ENCODE measurements at places on chromosomes 4 and X. TPM values are rescaled to one million over a fixed set of nuclear protein-coding genes. Genes with fewer than 3 reads are reported as not detected.

GRCh38 chr4:187413564-187414358 lies 581.8 kb upstream of the ZFP42 start:
- no peak for DNase-seq

- DNase-seq: no peak
Observed at GRCh38 chrX:126165721-126166461, at the start of gene DCAF12L2. DCAF12L2 (minus strand) TSS chrX:126166289; CDS start chrX:126165924, 365 bp downstream.

Gene SHROOM2
- total RNA-seq: 9.6 TPM

- no peak for DNase-seq
Observed at GRCh38 chr4:122668241-122668640, 47.4 kb upstream of the IL21 start.

Gene EFHC2
- total RNA-seq: 0.17 TPM

DNA sequence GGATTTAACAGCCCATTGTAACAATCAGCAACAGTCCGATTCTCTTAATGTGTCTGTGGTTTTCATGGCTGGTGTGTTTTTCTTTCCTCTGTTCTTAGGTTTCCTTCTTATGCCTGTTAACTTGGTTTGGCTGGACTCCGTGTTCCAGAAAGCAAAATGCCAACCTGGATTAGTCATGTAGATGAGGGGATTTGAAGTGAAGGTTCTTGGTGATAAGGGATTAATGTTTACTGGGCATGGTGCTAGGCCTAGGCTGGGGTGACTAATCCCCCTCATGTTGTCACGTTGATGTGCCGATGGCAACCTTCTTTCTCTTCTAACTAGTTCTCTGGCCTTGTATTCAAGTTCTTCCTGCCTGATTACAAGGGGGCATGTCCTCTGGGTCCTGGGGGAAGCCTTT lies 85.9 kb downstream of the REPS2 start:
- no peak for DNase-seq

Gene DUX4
- not detected for total RNA-seq

DNA sequence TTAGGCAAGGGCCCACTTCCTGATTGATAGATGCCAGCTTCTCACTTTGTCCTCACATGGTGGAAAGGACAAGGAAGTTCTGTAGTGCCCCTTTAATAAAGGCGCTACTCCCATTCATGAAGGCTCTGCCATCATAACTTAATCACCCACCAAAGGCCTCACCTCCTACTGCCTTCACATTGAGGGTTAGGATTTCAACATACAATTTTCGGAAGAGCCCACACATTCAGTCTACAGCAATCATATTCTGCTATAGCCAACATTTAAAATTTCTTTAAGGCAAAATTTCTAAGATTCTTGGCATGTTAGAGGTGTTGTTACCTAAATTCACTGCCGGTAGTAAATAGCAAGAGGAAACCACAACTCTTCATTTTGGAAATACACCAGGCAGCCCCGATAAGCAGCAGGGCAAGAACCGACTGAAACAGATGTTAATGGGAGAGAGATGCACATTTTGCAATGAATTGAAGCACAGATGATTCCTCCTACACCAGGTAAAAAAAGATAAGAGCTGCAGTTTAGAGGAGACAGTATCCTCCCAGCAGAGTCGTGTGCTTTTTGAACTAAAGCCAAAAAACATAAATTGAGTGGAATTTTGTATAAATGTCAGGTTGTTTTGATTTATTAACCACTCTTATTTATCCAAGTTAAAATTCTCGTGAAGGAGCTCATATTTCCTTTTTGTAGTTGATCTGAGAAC lies 594.9 kb downstream of the KCTD8 start:
- no peak for DNase-seq

Gene GABRG1
- total RNA-seq: not detected

- DNase-seq: no peak
Observed at GRCh38 chr4:7722766-7723387, 216.8 kb downstream of the AFAP1 start.

DNA sequence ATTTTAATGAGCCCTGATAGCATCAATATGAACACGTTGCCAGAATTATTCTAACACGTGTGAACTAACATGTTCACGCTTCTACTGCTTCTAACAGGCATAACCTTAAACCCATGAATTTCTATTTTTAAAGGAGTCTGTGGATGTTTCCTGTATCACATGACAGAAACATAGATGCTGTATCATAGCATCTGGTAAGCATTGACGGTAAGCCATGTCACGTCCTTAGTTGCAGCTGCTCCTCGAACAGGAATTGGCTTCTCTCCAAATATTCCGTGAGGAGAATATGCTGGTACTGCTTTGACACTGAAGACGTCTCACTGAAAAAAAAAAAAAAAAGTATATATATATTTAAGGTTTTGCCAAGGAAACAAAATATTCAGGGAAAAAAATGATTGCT lies 105.1 kb upstream of the MXRA5 start:
- DNase-seq: no peak

- DNase-seq: no peak
Observed at GRCh38 chr4:53658029-53658428, 66.7 kb upstream of the LNX1 start.

Gene UGT2A1
- total RNA-seq: not detected

Gene DMD
- 24.7 TPM for total RNA-seq

DNA sequence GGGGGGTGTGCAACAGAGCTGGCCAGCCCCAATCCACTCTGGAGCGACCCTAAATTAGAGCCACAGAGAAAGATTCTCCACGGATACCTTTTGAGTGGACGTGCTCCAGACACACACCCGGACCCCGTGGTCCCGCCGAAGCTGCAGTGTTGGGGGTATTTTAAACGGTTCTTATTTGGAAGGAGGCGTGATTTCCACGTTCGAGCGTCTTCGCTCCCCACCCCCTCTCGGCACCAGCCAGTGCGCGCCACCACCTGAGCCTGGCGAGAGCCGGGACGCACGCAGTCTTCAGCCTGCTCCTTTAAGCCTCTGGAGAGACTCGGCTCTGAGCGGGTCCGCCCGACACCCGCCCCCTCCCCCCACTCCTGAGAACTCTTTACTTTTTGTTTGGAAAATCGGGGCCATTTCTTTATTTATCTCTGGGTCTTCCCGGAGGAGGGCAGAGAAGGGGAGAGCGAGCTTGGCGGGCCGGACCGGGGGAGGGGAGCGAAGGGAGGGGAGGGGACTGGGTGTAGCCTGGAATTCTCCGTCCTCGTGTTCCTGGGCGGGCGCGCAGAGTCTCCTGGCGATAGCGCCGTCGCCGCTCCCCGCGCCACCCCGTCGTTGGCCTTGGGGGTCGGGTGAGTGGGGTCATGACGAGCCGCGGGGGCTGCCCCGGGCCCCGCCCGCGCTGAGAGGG lies 668 bp upstream of the PTCHD1 start:
- DNase-seq: peak; percentile 58

Gene PIR
- total RNA-seq: 24.8 TPM

Gene RRH
- not detected for total RNA-seq

Gene CT45A10
- total RNA-seq: not detected

DNA sequence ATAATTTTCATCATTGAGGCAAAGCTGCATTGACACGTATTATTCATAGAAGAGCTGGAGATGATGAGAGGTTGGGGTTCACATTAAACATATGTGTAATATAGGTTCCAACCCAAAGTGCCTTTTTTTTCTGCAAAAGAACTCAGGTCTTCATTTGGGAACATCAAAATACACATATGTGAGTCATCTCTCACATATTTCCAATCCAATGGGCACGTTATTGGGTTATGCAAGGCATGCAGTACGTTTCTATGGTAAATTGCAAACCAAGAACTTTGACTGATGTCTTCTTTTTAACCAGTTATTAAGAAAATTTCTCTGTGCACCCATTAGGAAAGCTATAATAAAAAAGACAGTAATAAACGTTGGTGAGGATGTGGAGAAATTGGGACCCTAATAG lies 150.3 kb upstream of the FAM9B start:
- DNase-seq: no peak

DNA sequence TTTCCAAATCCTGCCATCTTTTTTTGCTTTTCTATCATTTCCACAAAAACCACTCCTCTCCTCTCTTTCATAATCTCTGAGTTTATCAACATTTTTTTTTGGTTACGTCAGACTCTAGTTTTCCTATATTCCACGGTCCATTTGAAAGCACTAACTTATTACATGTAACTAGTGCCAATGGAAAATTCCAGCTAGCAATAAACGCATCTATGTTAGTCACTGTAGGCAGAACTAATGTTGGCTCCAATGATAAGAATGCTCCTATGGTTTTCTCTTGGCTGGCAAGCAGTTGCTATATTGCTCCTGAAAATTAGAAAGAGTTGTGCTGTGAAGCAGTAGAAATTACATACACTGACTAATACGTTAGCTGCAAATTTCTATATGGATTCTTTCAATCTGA lies 634.6 kb upstream of the FTHL17 start:
- DNase-seq: no peak

Gene BBS7
- 14.5 TPM for total RNA-seq

Gene PTPN13
- total RNA-seq: 69.9 TPM

DNA sequence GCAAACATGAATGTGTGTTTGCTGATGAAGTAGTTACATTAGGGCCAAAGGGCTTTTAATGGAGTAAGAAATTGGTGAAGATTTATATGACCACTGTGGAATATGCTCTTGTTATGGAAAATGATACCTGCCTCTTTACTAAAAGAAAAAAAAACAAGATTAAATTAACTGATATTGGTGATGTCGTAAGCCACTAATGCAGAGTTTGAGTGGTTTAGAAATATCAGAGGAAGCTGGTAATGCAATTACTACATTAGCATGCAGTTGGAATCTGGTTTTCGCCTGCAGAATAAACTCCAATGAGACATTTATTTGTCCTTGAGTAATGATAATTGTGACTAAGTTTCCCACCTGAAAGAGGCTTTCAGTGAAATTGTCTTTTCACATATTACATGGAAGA lies 597.9 kb downstream of the GALNTL6 start:
- DNase-seq: no peak

- DNase-seq: no peak
Observed at GRCh38 chr4:56540826-56541225, 35.2 kb downstream of the ARL9 start.

DNA sequence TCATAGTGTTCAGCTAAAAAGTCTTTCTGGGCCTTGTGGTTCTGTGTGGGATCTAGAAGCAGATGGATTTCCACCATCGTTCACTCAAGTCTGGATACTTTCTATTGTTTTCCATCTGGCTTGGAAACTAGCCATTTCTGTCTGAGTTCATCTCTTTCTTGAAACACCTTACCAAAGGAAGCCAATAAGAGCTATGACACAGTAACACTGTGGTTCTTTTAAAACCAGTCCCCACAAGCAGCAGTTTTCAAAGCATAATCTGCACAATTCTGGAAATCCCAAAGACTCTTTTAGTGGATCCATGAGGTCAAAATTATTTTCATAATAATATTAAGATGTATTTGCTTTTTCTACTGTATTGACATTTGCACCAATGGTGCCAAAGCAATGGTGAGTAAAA lies 234.2 kb upstream of the TET2 start:
- DNase-seq: no peak

- DNase-seq: peak; percentile 77
Observed at GRCh38 chr4:121156822-121157769, 7.0 kb downstream of the TNIP3 start.

Gene SLITRK4
- 0.58 TPM for total RNA-seq

DNA sequence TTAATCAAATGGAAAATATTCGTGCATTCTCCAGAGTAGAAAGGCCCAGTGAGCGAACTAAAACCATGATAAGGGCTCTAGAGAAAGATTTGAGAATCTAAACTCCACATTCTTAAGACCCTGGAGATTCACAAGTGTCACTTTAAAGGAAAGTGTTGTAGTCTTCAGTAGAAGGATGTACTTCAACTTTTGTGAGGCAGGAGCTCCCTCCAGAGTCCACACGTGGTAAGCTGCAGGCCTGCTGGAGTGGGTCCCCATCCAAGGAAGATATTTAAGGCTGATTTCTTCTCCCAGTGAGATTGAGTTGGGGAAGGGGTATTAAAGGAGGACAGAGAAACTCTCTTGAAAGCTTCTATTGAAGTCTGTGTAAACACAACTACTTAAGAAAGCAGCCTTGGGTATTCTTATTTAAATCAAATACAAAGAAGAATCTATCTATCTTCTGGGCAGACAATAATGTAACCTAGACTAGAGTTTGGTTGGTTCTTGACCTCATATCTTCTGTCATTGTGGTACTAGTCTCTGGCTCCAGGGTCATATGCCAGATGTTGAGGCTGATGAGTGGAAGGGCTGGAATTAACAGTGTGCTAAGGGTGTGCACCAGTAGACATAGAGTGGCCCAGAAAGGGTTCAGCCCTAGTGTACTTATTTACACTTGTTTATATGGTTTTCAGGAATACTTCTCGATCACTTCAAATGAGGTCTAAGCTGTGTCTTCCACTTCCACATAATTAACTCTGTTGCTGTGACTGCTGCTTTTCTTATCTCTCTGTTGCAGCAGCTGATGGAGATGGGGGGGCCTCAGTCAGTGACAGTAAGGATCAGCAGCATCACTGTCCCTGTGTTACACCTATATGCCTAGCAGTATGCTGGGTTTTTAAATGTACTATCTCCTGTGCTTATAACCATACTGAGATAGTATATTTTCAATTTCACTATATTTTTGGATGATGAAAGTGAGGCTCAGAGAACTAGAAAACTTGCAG lies 76.1 kb downstream of the HMGB2 start:
- DNase-seq: peak; percentile 67

DNA sequence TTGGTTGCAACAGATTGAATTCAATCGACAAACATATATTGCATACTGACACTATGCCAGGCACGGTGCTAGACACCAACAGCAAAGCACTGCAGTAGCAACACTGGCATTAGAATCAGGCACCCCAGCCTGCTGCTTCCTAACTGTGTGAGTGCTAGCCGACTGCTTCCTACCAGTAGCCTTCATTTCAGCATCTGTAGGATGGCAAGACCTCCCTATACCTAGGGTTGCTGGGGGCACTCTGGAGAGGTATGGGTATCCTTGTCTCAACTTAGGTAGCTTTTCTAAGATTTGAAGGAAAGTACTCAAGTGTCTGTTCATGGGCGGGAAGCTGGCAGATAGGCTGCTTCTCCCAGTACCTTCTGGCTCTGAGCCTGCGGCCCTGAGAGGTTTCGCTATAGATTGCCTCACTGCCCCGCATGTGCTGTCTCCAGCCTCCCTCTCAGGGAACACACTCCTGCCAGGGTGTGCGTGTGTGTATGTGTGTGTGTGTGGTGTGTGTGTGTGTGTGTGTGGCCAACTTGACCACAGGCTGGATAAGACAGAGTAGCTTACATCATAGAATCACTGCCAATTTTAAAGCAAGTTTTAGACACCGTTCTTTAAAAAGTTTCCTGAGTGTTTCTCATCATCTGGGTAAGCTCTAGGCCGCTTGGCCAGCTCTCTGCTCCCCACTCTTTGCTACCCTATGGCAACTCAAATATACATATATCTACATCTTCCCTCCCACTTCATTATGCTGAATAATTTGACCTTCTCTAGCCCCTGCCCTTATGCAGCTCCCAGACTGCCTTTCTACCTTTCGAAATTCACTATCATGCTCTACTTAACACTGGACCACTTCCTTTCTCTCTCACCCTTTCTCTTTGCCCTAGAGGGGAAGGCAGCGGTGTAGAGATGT lies 97.0 kb upstream of the PJA1 start:
- DNase-seq: peak; percentile 67

GRCh38 chr4:189117426-189117825 lies 823.2 kb upstream of the FRG1 start:
- no peak for DNase-seq

GRCh38 chr4:123536225-123536624 lies 139.6 kb downstream of the SPRY1 start:
- no peak for DNase-seq

Gene C4orf51
- total RNA-seq: not detected

Gene ADAMTS3
- total RNA-seq: 3.6 TPM

- peak; percentile 40 for DNase-seq
Observed at GRCh38 chr4:6760865-6761264, 21.7 kb upstream of the KIAA0232 start.

Data from upper lobe of right lung (tissue), 1 donor.